ENCODE measurements at places on chromosomes 11 and 22.

- no peak for DNase-seq
Measured at GRCh38 chr11:78195917-78196560, 7.3 kb downstream of the USP35 start.

DNA sequence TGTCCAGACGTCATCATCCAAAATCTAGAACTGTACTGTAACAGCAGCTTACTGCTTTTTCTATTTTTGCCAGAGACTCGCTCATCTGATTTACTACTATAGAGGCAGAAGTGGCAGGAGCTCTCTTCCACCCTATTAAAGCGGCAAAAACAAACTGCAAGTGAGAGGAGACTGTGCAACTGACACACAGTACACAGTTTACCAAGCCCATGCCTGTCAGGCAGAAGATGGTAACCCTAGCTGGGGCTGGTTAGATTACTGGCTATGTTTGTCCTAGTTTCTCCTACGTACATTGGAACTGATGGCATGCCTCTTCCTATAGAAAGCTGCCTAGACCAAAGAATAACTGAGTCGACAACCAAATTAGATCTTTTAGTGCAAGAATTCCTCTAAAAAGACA, 51.8 kb downstream of the CELF1 start:
- no peak for DNase-seq

- DNase-seq = no peak
Measured at GRCh38 chr11:41989823-41990380, 530.5 kb upstream of the LRRC4C start.

DNA sequence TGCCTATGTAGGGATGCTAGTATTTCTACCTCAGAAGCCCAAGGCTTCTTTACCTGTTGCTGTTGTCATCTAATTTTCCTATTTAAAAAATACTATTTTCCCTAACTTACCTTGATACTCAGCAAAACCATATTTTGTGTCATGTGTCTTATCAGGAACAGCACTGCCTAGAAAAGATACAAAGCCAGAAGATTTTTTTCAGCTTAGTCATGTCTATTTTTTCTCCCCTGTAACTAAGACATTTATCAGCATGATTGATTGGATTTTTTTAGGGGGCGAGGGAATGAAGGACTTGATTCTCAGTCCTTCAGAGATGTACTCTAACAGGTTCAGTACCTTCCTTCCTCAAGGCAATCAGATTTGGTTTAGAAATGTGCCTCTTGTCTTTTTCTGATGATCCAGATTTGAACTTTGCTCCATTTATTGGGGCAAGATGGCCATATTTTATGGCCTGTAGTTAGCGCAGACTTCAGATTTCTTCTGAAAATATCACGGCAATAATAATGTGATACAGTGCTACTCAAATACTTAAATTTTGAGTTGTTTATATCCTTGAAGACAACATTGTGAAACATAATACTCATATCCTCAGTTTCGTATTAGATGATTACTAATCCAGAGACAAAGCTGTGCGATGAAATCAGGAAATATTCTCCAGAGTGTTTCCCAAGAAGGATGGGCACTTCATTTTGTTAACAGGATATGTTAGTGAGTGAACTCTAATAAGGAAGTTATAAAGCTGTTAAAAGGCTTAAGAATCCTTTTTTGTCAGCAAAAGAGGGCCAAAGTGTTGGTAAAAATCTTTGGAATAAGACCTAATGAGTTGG, 3.8 kb upstream of the PIK3IP1 start:
- DNase-seq = no peak

DNA sequence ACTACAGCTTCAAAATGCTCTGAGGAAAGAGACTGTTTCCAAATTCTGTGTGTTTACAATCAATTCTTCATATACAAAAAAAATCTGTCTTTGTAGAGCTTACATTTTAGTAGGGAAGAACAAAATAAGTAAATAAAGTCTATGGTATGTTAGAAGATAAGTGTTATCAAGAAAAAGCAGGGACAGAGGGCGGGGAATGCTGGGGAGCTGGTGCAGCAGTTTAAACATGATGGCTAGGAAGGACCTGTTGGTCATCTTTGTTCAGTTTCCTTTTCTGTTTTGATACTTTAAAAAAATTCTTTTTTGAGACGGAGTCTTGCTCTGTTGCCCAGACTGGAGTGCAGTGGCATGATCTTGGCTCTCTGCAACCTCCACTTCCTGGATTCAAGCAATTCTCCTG, 16.1 kb downstream of the TMEM25 start:
- no peak for DNase-seq

DNA sequence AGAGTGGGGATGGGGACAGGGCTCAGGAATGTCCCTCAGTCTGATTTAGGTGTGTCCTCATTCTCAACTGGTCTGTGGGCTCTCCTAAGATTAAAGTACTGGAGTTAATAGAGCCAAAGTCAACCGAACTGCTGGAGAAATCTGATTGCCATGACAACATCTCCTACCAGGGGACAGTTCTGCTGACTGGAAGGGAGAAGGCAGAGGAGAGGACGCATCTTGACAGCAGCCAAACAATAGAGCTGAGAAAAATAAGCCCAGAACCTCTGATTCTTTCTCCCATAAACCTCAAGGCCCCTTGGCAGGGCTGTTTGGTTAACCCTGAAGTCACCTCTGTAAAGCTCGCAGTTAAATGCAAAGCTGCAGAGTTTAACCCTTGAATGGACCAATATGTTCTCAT, 2.8 kb downstream of the KCTD14 start:
- DNase-seq = no peak

DNA sequence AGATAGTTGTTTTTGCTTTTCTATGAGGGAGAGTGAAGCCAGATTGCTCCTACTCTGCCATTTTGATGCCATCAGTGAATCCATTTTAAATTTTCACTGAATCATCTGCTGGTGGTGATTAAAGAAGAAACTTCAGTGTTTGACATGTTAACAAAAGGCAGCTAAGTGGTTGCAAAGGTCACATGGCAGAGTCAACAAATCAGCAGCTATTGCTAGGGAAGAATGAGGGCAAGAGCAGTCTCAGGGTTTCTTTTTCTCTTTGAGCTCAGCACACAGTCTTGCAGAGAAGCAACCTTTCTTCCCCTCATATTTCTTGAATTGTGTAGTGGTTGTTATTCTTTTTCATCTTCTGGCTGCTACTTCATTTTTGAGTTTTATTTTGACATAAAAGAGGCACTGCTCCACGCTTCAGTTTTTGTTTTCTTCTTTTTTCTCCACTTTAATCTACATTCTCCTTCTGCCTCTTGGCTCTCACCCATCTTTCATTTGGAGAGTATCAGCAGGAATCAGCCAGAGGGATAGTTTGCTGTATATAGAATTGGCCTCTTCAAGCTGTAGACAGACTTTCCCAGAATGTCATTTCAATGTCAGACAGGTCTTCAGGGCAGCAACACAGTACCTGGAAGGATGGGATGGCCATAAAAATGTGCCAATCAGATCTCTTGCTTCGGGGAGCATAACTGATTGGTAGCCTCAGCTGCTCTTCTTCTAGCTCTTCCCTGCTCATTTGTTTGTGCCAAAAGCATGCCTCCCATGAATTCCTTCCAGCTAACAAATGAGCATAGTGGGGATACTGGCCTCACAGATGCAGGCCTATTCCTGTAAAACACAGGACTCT, 153.9 kb downstream of the TRPC6 start:
- no peak for DNase-seq
